ENCODE measurements at places on chromosomes 1 and 21.

- DNase-seq: no peak
Observed at GRCh38 chr1:42319128-42319851, 15.7 kb downstream of the FOXJ3 start.

- no peak for DNase-seq
Observed at GRCh38 chr1:17094664-17095063, 24.6 kb downstream of the PADI2 start.

DNA sequence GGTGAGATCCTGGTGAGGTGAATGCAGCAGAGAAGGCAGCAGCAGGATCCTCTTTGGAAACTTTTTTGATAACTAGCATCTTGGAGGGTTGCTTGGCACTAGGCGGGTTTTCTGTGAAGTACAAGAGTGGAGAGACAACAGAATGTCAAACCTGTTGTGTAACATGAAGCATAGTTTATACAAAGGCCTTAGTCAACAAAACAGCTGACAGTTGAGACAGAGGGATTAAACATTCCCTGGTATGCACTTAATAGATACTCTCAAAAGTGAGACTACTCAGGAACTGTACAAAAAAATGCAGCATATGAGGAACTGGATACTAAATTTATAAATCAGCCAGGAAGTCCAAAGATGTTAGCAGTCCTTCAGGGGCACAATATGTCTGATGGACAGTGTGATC, 16.4 kb upstream of the CCDC17 start:
- DNase-seq: no peak

DNA sequence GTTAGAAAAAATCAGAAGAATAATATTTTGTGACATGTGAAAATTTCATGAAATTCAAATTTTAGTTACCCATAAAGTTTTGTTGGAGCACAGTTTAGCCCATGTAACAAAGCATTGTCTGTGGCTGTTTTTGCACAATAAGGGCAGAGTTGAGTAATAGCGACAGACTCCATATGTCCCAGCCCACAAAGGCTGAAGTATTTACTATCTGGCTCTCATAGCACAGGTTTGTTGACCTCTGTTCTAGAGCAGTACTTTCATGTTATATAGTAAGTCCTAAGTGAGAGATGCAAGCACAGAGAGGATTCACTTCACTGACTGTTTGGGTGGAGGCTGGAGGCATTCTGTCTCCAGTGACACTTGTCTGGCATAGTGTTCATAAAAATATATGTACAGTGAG, 6.8 kb downstream of the LAMC1 start:
- DNase-seq: no peak

GRCh38 chr1:3674100-3675094, 22.1 kb downstream of the TP73 start:
- DNase-seq: no peak

DNA sequence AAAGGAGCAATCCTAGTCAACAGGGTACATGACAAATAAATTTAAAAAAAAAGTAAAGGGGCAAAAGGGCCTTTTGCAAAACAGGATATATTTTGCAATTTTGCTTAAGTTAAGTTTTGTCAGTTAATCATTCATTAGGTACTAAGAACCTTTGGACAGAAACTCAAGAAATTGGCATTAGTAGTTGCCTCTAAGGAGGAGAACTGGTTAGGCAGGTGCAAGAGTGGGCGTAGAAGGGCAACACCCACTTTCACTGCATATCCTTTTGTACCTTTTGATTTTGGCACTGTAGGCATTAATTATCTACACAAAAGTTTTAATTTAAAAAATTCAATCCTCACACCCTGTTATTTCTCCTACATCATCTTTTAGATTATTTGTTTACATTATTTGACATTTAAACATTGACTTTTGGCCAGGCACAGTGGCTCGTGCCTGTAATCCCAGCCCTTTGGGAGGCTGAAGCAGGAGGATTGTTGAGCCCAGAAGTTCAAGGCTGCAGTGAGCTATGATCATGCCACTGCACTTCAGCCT, 4.3 kb downstream of the DDAH1 start:
- no peak for DNase-seq

DNA sequence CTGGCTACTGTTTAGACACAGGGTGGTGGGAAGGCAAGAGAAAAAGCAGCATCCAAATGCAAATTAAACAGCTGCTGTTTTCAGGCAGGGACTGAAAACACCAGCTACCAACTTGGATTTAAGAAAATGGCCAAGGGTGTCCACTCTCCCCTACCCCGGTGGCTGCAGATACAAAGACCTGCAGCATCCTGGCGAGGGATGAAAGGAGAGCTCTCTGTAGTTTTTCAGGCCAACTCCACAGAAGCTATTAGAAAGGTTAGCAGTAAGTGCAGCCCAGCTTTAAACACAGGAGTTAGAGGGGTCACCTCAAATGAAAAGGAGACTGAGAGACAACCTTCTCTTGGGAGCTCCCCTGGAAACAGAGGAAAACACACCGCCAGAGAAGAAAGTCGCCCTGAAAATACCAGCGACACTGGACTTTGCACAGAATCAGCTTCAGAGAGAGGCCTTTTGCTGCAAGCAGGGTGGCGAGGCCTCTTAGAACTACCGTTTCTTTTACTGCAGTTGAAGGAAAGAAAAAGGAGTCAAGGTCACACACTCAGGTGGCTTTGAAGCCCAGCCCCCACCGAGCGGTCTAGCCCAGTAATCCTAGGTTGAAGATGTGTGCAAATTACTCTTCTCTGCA, 74.4 kb upstream of the TIAM1 start:
- no peak for DNase-seq

DNA sequence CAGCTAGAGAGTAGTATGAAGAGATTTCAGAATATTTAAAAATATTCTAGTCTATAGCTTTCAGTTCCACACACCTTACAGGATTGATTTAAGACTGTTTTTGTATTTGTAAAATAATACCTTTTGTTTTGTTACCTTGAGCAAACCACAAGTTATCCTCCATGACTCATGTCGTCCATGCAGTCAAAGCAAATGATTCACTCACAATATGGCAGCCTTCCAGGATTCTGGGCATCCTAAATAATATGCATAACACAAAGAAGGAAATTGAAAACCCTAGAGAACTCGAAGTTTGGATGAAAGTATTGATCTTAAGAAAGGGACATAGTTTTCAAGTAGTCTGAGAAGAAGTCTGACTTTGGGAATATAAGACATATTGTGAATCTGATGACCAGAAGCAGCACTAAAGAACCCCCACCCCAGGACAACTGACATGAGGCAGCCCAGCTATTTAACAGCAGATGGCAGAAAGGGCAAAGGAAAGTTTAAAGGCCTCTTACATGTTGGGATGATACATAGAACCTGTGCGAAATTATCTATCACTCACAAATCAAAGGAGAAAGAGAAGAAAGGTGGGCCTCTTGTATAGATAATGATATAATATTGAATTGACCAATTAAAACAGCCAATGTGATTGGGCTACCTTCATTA, 857.9 kb downstream of the BRINP3 start:
- no peak for DNase-seq

DNA sequence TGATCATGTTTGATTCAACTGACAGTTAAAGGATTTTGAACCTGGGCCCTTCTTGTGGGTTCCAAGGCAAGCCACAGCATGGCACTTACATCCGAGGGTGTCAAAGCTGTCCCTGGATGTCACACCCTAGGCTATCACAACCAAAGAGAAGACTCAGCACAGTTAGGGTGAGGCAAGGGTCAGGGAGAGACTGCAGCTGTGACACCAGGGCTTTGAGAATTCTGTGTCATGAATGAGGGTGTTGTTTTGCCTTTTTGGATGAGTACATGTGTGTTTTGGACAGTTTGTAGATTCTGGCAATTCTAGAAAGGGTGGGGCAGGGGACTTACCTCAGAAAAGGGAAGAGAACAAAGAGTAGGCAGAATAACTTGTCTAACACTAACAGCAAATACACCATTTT, 37.8 kb upstream of the ZNF326 start:
- no peak for DNase-seq

GRCh38 chr1:16321176-16321867, 31.0 kb downstream of the FBXO42 start:
- no peak for DNase-seq

GRCh38 chr21:43632373-43632905, 26.8 kb downstream of the HSF2BP start:
- no peak for DNase-seq

DNA sequence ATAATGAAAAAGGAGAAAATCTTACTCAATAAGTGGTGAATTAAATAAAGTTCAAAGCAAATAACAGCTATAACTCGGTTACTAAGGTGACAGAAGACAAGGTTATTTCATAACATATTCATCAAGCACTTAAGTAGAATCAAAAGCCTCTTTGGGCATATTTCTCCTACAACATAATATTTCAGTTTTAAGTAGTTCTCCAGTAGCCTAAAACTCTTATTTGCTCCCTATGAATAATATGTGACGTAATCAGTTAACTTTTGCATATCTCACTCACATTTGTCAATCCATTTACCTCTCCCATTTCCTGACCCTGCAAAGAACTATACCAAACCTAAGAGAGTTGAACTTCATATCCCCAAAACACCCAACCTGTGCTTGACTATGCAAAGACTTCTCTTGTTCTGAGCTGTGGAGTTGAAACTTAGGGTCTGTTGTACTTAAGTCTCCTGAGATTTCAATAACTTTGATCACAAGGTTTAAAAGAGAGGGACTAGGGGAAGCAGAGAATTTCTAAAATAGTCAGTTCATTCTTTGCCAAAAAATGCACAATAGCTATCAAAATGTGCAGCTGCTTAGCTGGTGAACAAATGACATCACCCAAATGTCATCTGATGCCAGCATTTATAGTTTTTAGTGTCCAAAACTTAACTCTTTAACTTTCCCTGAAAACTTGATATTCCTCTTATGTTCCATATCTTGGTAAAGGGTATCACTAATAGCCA, 37.2 kb downstream of the TTLL7 start:
- no peak for DNase-seq

Data from tibial nerve (tissue), 4 donors.